Fibroblast of the aortic adventitia (primary cell): ENCODE measurements at places on chromosomes 5 and 9. TPM values are rescaled to one million over a fixed set of nuclear protein-coding genes. Genes with fewer than 3 reads are reported as not detected.

Gene DOCK8
- 0.08 and 0.18 TPM in 2 replicates for total RNA-seq

Gene CNTFR
- 1.3 TPM in 1 of 2 replicates, not detected in the other for total RNA-seq

Gene OR13J1
- not detected in 2 replicates for total RNA-seq

Gene LTC4S
- total RNA-seq = 1.5 and 3.3 TPM in 2 replicates

Gene GPRIN1
- 1.7 and 7.1 TPM in 2 replicates for total RNA-seq

Gene GFI1B
- not detected in 2 replicates for total RNA-seq

Gene C8G
- total RNA-seq = 0.36 TPM in 1 of 2 replicates, not detected in the other

Gene CAPSL
- total RNA-seq = not detected in 2 replicates

Gene SNAPC4
- 12.1 and 17.7 TPM in 2 replicates for total RNA-seq

Gene ELAVL2
- 0.81 and 0.98 TPM in 2 replicates for total RNA-seq

Gene SH2D3C
- total RNA-seq = 0.18 and 6.0 TPM in 2 replicates

Gene PCDHA12
- 0.09 and 0.33 TPM in 2 replicates for total RNA-seq

Gene SH3TC2
- total RNA-seq = 1.6 and 4.1 TPM in 2 replicates

Gene SLC36A2
- total RNA-seq = not detected in 2 replicates

Gene LMX1B
- not detected in 2 replicates for total RNA-seq

Gene GABRA6
- not detected in 2 replicates for total RNA-seq

Gene IL13
- total RNA-seq = not detected in 2 replicates

Gene ACOT12
- total RNA-seq = 0.27 TPM in 1 of 2 replicates, not detected in the other

Gene FAM169A
- total RNA-seq = under 0.01 and 0.16 TPM in 2 replicates
